Stimulated activated CD8-positive, alpha-beta memory T cell treated with anti-CD3 and anti-CD28 coated beads, Interleukin-4, amount 100 ng/mL, for 1 hour (primary cell): ENCODE measurements at places on chromosomes 4 and X.

DNA sequence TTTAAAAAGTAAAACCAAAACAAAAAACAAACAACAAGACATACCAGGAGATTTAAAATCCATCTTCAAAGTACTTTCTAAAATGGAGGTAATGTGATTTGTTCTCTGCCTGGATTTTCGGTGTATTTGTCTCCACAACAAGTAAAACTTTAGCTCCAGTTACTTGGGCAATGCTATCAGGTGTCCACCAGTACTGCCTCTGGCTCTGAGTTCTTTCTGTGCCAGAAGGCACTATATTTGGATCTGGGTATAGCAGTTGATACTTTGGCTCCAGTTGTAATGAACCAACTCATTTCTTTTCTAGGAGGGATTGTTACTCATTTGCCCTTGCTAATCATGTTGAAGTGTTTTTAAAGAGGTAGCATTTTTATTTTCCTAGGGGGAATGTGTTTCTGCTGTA lies 9.5 kb upstream of the PDLIM5 start:
- DNase-seq = no peak

DNA sequence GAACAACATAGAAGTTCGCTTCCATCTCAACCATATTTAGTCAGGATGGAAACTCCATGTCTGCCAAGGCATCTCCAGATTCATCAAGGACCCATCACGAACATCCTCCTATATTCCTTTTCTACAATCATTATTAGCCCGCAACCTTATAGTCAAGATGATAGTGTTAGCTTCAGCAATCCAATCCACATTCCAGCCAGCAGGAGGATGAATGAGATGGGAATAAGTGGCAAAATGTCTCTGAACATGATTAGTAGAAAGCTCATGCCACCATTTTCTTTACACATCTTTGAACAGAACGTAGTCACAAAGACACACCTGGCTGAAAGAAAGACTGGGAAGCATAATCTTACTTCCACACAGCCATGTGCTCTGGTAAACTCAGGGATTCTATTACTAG lies 18.6 kb upstream of the NR0B1 start:
- no peak for DNase-seq

- no peak for DNase-seq
These were observed 8.6 kb upstream of the KIAA0232 start for GRCh38 chr4:6773616-6774540.

DNA sequence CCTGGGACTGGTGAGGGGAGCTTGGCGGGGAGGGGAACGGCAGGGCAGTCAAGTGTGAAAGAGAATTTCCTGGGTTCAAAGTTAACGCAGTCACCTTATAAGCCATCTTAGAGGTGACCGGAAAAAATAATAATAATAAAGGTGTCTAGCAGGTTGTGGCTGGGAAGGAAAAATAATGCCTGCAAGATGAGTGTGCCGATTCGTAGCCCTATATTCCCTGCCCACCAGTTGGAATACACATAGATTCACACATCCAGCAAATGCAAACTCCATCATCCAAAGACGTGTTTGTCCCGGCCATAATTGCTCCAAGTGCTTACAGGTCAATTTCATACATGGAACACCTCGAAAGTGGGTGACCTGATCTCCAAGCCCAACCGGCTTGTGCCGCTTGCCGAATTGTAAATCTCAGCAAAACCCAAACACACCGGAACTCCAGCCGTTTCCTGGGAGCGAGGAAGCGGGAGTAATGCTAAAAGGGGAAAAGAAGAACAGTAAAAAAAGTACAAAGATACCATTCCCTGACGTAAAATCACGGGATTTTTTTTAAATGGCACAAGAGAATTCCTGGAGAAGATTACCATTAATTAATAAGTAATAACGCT lies 1.3 kb upstream of the FAT1 start:
- DNase-seq = no peak

DNA sequence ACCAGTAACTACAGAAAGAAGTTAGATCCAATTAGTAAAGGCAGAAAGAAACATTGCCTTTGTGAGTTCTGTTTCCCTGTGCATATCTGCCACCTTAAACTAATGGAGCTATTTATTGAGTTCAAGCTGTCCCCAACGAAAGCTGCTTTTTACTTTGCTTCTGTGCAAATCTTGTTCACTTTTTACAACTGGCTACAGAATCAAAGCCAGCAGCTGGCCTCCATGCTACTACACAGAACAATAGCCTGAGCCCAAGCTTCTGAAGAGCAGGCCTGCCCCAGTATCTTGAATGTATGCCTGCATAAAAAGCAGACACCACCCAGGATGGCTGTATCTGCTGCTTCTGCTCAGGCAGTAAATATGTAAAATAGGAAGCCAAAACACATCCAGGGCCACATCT lies 28.1 kb downstream of the ANK2 start:
- no peak for DNase-seq

DNA sequence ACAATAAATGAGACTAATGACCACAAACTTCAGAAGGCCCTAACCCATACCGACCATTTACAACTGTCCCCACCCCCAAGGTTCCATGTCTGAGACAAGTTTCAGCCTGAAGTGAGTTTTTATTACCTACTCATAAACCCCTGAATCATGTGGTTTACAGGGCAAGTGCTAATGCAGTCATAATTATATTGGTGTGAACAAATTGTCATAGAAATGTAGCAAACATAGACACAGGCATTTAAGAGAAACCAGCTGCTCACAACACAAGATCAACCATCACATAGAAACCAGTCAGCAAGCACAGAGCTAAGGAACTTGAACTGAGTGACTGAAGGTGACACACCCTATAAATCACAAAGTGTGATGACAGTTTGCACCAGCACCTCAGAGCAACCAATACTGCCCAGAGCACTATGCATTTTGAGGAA lies 173.8 kb upstream of the MID1 start:
- DNase-seq = no peak

DNA sequence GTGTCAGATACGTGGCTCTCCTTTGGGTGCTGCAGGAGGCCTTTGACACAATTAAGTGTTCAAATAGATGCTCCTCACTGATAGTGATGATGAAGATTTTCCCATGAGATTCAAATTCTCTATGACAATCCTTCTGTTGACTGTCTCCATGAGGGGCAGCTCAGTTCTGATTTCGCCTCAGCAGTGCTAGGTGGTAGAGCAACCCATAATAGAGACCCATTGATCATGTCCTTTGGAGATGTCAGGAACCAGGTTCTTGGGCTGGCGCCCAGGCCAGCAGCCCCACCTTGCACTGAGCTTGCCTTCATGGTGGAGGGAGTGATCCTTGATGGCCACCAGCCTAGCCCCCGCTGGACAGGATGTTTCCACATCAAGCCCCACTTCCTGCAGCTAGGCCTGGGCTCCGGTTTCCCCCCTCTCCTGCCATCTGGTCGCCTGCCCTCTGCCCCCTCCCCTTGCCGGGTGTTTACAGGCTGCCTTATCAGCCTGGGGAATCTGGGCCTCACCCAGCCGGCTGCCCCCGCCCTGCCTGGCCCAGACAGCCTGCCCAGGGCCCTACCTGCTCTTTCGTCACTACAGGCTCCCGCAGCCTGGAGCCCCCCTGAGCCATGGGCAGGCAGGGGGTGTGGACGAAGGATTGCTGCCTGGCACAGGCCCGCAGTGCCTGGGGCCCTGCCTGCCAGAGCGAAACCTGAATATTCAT lies 12.6 kb downstream of the ELF4 start:
- DNase-seq = no peak

DNA sequence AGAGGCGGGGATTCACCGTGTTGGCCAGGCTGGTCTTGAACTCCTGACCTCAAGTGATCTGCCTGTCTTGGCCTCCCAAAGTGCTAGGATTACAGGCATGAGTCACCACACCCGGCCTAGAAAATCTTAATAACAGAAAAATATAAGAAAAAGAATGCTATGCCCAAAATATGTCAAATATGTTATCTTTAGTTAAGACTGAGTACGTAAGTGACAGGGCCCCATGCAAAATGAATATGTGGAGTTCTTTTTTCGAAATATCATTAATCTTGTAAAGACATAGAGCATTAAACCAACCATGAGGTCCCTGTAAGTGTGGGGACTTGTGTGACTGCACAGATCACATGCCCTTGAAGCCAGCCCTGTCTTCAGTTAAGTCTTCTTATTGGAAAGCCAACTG lies 8.9 kb upstream of the ZNF518B start:
- no peak for DNase-seq

- DNase-seq = no peak
These were observed 680.9 kb upstream of the AADAT start for GRCh38 chr4:170770664-170771063.

DNA sequence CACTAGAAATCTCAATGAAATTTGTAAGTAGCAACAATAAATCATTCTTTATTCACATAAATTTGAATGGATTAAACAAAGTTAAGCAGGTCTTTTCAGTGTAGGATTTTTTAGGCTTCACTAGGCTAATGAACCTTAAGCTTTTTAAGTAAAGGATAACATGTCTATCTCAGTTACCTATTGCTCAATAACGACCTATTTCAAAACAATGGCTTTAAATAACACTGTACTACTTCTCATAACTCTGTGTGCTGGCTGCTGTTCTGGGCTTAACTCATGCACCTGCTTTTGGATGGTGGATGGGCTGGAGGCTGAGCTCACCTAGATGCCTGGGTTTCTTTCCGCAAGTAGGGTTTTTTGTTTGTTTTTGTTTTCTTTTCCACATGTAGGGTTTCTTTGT lies 495.0 kb upstream of the SLIT2 start:
- DNase-seq = no peak

- DNase-seq = no peak
These were observed 105.8 kb upstream of the CBR4 start for GRCh38 chr4:169115897-169116254.

- no peak for DNase-seq
These were observed 858.9 kb downstream of the PDHA2 start for GRCh38 chr4:96698831-96699230.

DNA sequence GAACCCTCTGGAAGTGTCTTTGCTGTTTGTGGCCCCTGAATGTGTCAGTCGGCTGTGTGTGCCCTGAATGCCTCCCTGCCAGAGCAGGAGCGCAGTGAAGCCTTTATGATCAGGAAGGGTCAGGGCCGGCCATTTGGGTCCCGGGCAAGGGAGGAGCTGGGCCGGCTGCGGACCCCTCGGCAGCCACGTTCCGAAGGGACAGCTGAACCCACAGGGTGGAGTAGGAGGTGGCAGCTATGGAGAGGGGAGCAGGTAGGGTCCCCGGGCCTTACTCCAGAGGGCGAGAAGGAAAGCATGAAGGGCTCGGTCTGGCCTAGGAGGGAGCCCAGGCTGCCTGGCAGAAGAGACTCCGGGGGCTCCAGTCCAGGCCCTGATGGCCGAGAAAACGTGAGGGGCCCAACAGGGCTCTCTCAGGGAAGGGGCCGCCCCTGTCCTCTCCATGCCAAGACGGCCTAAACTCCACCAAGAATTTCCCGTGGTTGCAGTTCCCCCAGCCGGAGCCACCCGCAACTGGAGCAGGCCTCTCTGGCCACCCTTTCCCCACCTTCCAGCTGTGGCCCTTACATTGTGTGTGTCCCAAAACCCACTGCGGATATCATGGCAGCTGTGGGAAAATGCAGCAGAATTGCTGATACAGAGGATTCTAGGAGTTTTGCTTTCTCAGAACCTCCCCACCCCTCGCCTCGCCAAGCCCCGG lies 182.2 kb upstream of the STK26 start:
- DNase-seq = no peak

- DNase-seq = no peak
These were observed 159.9 kb upstream of the MAMLD1 start for GRCh38 chrX:150203248-150203645.

GRCh38 chr4:82790060-82790660 lies 8.4 kb downstream of the SCD5 start:
- DNase-seq = no peak

GRCh38 chr4:91887926-91888325 lies 415.8 kb upstream of the GRID2 start:
- DNase-seq = no peak

GRCh38 chr4:114383067-114383466 lies 215.5 kb upstream of the UGT8 start:
- DNase-seq = no peak

DNA sequence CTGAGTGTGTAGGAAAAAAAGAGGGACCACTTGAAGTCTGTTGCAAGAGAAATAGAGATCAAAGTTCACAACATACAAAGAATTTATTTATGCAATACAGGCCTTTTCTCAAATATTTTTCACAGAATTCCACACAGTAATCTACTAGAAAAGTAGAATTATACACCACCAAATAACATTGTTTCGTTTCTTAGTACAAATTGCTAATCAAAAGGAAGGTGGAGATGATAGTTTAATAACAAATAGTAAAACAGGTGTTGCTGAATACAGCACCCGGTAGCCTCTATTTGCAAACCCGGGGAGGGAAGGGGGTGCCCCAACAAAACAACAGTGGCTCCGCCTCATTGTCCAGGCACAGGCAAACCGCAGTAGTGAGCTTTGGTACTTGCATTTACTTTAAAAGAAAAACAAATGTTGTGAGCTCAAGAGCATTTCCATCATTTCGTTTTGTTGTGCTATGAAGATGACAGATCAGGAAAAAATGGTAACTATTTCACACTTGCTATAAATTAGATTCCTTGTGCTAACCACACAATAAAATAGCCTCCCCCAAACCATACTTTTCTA lies 186.4 kb downstream of the DCLK2 start:
- DNase-seq = no peak

DNA sequence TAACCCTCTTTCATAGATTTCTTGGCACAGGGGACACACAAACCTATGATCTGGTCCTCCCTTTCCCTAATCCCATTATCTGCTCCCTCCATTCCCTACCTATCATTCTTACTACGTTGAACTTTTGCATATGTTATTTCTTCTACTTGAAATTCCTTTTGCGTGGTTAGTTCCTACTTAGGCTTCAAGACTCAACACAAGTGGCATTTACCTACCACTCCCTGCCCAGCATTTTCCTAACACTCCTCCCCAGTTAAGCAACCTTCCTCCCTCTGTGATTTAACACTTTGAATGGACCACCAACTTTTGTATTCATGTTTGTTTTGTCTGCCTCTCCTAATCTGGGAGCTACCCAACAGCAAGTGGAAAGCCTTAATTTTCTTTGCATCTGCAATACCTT lies 1113.7 kb downstream of the STIM2 start:
- DNase-seq = no peak

GRCh38 chr4:6824772-6825402 lies 42.4 kb downstream of the KIAA0232 start:
- no peak for DNase-seq

GRCh38 chr4:25865586-25865985 lies 2.8 kb upstream of the SEL1L3 start:
- DNase-seq = no peak

DNA sequence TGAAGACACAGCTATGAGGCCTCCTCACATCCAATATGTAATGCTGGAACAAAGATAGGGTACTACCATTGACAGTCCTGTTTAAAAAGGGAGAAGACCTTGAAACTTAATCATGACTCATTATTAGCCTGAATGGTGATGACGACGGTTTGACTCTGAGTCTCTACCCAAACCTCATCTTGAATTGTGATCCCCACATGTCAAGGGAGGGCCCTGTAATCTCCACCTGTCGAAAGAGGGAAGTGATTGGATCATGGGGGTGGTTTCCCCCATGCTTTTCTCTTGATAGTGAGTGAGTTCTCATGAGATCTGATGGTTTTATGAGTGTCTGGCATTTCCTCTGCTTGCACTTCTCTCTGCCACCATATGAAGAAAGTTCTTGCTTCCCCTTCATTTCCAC lies 395.3 kb upstream of the CPEB2 start:
- DNase-seq = no peak
